ENCODE measurements at places on chromosomes 7 and 10.

DNA sequence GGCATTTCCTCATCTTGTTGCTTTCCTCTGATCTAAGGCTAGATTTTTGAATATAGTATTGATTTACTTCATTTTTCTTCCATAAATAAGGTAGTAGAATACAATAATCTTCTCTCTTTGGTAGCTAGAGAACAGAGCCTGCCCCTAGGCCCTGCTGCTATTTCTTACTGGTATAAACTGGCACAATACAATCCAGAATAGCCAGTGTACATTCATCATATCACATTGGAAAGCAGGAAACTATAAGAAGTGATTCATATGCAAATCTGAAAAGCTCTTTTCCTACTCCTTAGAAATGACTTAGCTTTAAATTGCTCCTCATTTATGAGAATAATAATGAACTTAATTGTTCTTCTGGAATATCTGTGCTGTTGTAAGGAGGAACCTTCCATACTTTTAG, 100.2 kb downstream of the KCND2 start:
- no peak for DNase-seq

- no peak for DNase-seq
These were observed 3.7 kb upstream of the MCU start for GRCh38 chr10:72688208-72688651.

DNA sequence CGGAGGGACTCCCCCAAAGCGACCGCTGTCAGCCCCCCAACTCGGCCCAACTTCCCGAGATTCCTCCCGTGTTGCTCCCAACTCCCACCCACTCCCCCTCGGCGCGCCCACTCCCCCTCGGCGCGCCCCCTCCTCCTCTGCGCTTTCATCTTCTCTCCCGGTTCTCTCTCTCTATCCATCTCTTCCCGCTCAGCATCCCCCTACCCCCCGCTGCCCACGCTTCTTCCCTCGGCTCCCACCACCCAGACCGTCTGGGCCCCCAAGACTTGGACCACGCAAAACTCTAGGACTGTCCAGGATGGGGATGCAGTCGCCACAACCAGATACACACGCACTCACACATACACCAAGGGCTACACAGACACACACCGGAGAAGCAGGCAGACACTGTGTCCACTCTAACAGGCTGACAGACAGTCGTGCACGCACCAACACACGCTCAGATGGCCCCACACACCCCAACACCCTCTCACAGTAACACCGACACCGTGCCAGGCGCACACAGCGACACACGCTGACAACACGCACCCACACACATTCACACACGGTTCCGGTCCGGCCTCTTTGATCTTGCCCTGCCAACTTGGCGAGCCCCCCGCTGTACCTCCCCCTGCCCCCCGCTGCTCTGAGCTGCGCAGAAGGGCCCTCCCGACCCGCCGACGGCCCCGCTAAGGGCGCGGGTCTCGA, 1.1 kb downstream of the GRID1 start:
- DNase-seq, result no peak

- no peak for DNase-seq
These were observed 159.9 kb downstream of the CALCR start for GRCh38 chr7:93414574-93414973.

GRCh38 chr7:18289788-18290187, 205.8 kb upstream of the HDAC9 start:
- DNase-seq, result no peak

DNA sequence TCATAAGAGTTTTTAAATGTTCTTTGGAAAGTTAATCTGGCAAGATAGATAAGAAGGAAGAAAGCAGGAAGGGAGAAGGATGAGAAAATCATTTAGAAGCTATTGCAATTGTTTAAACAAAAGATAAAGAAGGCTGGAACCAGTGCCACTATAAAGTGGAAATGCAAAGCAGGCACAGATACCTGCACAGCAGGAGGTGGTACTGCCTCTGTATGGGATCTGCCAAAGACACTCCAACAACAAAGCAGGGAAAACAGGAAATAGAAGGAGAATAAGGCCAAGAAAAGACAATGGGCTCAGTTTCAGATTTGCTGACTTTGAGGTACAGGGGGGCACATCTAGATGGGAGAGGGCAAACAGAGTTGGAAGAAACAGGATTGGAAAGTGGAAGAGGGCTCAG, 138.6 kb downstream of the PPP1R17 start:
- DNase-seq, result no peak

- DNase-seq, result no peak
These were observed 170.1 kb downstream of the EBF3 start for GRCh38 chr10:129793996-129794395.

DNA sequence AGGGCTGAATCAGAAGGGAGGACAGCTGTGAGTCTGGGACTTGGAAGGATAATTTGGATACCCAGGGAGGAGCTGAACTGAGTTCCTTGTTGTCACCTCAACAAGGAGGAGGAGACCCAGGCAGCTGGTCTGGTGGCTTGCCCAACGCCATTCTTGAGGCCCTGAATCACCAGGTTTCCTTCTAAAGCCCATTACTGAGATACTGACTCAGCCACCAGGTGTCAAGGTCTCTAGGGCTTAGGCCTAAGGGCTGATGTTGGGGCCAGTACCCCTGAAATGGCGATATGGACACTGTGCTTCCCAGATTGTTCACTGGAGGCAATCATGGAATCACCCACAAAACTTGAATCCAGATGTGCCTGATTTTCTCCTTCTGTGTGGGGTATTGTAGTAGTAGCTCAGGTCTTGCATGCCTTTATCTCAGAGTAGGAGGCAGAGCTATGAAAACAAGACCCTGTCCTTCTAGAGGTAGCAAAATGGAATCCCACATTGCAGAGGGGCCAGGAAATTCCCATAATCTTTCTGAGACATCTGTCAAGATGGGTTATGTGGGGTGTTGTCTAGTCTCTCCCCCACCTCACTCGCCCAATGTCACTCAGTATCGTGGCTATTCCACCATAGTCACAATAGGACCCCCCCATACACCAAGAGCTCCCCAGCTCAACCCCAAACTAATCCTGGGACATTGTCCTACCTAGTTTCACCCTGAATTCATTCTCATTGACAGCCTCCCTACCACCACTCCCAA, 1.8 kb upstream of the ATG9B start:
- no peak for DNase-seq

DNA sequence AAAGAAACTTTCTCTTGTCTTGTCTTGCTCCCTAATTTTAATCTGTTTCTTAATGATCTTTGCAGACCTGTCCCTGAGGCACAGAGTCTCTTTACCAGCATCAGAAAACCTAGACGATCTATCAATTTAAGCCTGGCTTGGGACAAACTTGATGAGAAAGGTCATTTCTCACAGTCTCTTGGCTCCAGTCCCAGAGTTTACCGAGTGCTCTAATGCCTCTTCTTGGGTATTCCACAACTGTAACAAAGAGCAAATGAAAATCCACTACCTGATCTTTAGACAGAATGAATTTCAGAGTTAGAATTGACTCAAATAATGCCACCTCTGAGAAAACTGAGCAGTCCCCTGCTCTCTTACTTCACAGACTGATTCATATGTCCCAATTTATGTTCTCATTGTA, 106.4 kb upstream of the DNAJB12 start:
- no peak for DNase-seq

- no peak for DNase-seq
These were observed 45.0 kb downstream of the TNS3 start for GRCh38 chr7:47536661-47537611.

DNA sequence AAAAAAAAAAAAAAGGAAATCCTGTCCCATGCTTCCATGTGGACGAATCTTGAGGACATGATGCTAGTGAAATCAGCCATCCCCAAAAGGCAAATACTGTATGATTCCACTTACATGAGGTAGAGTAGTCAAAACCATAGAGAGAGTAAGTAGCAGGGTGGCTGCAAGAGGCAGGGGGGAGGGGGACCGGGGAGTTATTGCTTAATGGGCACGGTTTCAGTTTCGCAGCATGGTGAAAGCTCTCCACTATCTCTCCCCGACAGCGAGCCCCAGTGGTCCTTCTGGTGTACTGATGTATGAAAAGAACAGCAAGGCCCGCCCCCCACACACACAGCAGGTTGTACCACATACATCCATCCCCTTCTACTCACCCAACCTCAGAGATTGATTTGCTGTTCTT, 32.8 kb downstream of the NOD1 start:
- DNase-seq, result peak; percentile 53

GRCh38 chr7:103711413-103711812, 265.4 kb upstream of the SLC26A5 start:
- DNase-seq, result no peak

DNA sequence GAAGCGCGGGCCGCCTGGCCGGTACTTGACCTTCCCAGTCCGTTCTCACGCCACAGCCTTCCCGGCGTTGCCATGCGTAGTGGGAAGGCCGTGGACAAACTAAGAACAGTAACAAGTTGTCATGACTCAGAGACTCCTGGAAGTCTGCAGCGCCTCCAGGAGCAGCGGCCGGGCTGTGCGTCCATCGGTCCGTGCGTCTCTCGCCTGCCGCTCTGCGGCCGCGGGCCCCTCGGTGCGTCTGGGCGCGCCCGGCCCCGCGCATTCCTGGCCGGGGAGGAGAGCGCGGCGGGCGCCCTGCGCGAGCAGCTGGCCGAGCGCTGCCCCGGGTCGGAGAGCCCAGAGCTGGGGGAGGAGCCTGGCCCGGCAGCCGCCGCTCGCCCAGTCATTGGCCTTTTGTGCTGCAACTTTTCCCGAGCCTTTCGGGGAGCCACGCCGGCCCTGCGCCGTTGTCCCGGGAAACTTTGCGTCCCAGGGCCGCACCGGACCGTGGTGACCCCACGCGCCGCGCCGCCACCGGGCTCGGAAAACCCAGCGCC, 123.7 kb downstream of the TACC2 start:
- DNase-seq, result no peak

DNA sequence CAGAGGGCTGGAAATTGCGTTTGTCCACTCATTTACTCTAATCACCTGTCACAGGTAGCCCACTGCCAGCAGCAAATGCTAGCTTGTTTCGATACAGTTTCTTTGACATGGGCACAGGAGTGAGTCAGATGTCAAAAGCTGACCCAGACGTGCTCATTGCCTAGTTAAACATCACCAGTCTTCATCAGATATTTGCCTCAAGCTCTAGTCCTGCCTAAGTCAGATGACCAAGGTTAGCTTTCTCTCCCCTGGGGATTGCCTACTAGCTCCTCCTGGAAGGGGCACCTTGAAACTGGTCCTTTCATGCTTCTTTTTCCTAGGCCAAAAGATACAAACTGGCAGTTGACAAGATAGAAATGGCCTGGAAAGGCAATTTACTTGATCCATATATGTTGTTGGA, 35.2 kb downstream of the GPAM start:
- no peak for DNase-seq

- no peak for DNase-seq
These were observed at the start of gene PRSS1 for GRCh38 chr7:142749218-142749993. PRSS1 (plus strand) TSS chr7:142749472; CDS start chr7:142749485, 13 bp downstream.

- no peak for DNase-seq
These were observed 19.8 kb upstream of the RASSF4 start for GRCh38 chr10:44939691-44940401.

GRCh38 chr7:34222722-34223121, 317.4 kb downstream of the BMPER start:
- DNase-seq, result no peak

DNA sequence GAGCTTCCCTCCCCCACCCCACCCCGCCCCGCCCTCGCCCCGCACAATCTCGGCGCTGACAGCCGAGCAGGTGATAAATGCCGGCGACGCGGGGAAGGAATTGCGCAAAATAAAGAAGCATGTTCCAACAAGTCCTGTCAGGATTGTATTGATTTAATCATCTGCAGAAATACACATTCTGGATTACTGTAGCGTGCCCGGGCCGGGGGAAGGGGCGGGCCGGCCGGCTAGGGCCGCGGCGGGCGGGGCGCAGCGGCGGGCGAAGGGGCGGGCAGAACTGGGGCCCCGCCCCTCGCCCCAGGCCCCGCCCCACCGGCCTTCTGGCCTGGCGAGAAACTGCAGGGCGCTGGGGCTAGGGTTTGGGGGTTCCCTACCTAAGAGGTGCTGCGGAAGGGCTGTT, 88.9 kb upstream of the PAX2 start:
- DNase-seq, result no peak

DNA sequence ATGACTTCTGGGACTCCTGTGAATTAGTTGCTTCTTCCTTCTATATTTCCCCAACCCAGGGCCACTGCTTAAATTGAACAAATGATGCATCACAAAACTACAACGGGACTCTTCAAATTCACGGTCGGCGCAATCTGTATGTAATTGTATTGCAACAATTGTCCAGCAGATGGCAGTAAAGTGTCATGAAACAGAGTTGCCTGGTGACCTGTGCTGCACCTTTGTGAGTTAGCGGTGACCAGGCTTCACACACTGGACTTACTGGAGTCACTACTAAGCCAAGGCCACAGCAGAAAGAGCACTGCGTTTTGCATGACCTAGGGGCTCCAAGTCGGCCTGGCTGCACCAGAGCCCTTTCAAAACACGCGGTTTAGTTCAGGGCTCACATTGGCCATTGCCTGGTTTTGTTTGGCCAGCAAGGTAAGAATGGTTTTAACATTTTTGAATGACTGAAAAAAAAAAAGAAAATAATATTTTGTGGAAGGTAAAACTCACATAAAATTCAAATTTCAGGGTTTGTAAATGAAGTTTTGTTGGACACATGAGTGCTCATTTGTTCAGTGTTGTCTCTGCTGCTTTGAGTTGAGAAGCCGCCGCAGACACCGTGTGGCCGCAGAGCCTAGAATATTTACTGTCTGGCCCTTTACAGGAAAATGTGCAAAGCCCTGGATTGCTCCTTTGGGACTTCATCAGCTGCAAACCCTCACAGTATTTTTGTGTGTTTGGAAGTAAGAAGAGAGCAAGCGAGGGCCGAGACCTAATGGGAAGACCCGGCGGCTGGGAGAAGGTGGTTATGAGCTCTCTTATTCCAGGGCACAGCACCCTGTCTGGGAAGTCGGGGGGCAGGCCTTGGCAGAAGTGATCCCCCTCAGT, 23.2 kb upstream of the ZNF32 start:
- DNase-seq, result no peak

DNA sequence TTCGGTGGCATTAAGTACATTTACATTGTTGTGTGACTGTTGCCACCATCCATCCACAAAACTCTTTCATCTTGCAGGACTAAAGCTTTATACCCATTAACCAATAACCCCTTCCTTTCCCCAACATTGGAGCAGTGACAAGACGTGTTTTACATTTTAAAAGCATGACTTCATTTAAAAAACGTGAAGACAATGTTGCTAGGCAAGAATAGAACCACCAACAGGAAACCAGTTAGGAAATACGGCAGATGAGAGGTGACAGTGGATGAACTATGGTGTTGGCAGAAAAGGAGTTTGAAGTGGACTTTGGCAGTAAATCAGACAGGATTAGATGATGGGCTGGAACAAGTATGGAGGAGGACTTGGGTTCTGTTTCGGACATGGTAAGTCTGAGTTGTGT, 17.0 kb downstream of the TMEM236 start:
- no peak for DNase-seq

GRCh38 chr10:5284311-5285057, 80.3 kb upstream of the UCN3 start:
- DNase-seq, result no peak

Measured in stimulated activated CD8-positive, alpha-beta memory T cell treated with anti-CD3 and anti-CD28 coated beads, Interleukin-12 subunit alpha, Interleukin-12 subunit beta, amount 100 ng/mL, for 4 hours (primary cell).